NCI-H1417 (cell line): ENCODE measurements at places on chromosomes 3 and 15.

GRCh38 chr3:13215940-13216546 is 142.8 kb upstream of the IQSEC1 start:
- no peak for DNase-seq

DNA sequence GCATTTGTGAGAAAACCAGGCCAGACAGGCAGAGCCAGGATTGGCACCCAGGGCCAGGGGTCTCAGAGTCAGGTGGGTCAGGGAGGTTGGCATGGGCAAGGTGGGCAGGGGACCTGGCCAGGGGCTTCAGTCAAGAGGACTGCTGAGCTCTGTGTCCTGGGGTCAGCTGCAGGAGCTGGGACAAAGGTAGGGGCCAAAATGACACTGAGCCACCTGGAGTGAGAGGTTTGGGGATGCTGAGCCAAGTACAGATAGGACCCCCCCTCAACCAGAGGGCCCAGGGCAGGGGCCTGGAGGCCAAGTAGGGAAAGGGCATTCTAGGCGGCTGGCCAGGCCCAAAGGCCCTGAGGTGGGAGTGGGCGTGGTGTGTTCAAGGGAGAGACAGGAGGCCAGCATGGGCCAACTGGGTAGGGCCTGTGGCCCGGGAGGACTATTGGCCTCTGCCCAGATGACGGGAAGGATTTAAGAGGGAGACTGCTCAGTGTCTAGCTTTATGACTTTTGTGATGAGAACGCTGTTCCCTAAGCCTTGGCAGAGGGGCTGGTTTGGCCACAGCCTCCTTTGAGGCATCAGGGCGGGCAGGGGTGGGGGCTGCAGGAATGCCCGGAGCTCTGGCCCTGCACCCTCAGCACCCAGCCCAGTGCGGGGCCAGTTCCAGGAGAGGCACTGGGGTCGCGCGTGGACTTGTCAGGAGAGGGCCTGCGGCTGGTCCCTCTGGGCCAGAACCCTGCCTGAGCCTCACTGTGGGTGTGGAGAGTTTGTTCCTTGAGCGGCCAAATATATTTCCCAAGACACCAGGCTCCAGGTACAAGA is 3.1 kb downstream of the CFAP100 start:
- DNase-seq, result no peak

GRCh38 chr3:122416966-122417365 is 1.1 kb upstream of the WDR5B start:
- DNase-seq, result no peak

GRCh38 chr3:191306428-191306827 is 22.8 kb upstream of the CCDC50 start:
- no peak for DNase-seq

DNA sequence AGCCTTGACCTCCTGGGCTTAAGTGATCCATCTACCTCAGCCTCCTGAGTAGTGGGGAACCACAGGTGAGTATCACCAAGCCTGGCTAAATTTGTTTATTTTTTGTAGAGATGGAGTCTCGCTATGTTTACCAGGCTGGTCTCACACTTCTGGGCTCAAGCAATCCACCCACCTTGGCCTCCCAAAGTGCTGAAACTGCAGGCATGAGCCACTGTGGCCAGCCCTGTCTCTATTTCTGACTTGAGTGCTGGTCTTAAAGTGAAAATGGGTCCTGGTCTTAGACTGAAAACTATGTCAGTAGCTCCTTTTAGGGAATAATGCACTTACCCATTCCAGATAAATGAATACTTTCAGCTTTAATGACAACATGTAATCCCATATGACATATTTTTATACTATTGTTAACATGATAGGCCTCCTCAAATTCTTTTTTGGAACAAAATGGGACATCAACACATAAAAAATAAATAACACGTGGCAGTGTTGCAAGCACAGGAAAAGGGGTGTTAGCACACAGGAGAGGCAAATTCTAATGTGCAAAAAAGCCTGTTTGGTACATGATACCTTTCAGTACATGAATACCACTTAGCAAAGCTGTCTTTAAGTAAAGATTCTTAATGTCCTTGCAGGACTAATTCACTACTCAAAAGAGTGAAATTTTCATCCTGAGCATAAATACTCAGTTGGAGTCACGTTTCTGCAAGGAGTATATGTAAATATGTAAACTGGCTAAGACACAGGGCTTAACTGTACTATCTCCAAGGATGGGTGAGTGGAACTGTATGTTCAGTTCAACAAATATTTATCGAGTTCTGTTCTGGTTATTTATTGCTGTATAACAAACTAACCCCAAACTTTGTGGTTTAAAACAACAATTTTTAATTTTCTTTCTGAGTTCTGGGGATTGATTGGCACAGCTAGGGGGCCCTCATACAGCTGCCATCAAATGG is 194.7 kb downstream of the NR1D2 start:
- no peak for DNase-seq

- DNase-seq, result no peak
These were observed 52.0 kb downstream of the OXNAD1 start for GRCh38 chr3:16316847-16317560.

DNA sequence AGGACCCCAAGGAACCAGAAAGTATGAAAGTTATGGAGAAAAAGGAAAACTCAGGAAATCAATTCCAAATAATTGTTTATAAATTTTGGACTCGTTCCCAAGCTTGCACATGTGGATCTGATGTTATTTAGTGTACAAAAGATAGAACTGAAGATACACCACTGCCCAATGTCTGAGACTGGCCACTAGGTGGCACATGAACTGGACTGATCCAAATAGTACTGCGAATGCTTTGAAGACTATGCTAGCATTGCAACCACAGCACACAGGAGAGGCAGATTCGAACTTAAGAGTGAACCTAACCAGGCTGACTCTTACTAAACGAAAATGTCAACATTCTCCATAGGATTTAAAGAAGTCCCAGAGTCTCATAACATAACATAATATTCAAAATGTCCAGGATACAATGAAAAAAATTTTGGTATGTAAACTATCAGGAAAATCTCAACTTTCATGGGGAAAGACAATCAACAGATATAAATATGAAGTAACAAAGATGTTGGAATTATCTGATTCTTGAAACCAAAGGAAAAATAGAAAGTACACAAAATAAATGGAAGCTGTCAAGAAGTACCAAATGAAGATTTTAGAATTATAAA is 596.7 kb downstream of the FGF12 start:
- DNase-seq, result peak; percentile 59

- DNase-seq, result no peak
These were observed 412.1 kb downstream of the TBL1XR1 start for GRCh38 chr3:176785171-176785570.

- DNase-seq, result peak; percentile 91
These were observed 30.3 kb downstream of the IL12A start for GRCh38 chr3:160018959-160019358.

DNA sequence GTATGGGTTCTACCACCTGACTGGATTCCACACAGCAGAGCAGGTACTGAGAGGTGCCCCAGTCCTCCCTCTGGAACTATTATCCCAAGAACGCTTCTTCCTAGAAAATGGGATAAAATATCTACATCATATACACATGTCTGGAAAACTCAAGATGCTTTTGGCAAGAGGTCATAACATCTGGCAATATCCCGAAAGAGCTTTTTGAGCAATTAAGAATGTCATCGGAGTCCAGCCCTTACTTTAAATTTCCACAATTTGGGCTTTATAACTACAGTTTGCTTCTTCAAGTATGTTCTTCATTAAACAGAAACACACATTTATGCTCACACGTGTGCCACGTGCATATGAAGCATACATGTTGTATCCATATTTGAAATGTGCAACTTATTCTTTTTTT is 365.9 kb upstream of the THBS1 start:
- DNase-seq, result no peak

DNA sequence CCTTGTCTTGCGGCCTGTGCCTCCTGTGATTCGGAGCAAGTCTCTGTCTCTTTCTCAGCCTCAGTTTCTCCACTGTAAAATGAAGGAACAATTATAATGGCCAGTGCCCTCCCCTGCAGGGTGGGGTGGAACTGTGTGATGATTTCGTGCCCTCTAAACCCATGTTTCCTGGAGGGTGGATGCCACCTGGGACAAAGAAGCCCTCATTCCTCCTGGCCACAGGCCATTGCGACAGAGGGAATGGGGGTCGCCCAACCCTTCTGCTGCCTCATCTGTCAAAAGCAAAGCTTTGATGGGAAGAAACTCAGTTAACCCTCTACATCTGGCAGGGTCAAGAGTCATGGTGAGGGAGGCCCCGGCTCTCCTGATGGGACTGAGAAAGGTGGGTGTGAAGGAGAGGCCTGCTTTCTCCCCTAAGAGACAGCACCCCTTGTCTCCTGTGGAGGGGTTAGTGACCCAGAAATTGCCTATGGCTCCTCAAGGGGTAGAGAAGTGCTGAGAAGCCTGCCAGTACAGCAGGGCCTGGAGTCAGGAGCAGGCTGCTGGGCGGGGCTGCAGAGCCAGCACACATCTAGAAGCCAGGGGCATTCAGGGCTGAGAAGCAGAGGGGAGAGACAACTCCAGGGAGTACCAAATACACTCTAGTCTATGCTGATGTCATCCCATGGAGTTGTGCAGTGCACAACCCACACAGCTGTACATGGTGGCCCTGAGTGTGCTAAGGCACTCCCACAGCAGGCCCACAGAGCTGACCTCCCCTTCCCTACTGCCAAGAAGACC is 61.0 kb downstream of the PLXNA1 start:
- DNase-seq, result no peak

- DNase-seq, result no peak
These were observed 60.9 kb upstream of the DCBLD2 start for GRCh38 chr3:98962189-98962930.

DNA sequence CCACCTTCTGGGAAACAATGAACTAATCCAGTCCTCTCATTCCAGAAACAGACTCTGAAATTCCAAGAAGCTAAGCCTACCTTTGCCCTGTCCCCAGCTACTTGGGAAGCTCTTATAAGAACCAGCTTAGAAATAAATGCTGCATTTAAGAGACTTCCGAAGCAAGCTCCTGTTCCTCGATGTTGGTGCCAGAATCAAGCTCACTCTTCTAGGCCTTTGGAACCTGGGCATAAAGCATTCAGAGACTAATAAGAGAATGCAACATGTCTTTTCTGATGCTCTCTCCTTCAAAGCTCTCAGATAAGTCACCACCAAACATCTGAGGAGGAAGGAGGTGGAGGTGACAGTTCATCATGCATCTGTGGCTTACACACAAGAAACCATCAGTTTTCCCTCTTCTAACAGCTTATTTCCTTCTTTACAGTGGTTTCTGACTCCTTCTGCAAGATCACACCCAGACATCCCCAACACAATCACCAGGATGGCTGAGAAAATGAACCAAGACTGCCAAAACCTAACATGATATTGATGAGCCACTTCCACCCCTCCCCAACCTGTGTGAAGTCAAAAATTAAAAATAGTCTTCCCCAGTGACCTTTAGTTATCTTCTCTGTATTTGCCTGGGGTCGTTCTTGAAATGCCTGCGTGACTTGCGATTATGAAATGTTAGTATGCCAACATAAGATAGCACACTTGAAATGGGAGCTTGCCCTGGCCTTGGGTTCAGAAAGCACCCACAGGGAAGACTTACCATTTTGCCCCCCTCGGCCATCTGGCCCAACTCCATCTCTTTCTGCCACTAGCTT is 11.5 kb downstream of the ARHGEF3 start:
- no peak for DNase-seq

- DNase-seq, result peak; percentile 32
These were observed 19.3 kb upstream of the SPG21 start for GRCh38 chr15:65008983-65009382.

DNA sequence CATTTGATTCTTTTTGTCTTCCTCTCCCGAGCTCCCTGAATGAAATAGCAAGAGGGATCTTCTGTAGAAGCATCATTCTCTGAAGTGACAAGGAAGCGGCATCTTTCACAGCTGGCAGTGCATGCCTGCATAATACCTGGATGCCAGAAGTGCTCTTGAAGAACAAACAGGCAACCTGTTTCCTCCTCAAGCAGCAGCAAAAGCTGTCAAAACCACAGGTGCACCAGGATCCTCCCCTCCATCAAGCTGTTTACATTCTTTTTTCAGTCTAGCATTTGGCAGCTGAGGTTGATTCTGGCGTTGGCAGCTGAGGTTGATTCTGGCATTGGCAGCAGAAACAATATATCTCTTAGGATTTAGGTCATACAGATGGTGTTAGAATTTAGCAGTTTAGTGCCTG is 979.0 kb downstream of the TUSC7 start:
- peak; percentile 88 for DNase-seq

GRCh38 chr3:69463531-69463930 is 77.6 kb upstream of the FRMD4B start:
- no peak for DNase-seq

DNA sequence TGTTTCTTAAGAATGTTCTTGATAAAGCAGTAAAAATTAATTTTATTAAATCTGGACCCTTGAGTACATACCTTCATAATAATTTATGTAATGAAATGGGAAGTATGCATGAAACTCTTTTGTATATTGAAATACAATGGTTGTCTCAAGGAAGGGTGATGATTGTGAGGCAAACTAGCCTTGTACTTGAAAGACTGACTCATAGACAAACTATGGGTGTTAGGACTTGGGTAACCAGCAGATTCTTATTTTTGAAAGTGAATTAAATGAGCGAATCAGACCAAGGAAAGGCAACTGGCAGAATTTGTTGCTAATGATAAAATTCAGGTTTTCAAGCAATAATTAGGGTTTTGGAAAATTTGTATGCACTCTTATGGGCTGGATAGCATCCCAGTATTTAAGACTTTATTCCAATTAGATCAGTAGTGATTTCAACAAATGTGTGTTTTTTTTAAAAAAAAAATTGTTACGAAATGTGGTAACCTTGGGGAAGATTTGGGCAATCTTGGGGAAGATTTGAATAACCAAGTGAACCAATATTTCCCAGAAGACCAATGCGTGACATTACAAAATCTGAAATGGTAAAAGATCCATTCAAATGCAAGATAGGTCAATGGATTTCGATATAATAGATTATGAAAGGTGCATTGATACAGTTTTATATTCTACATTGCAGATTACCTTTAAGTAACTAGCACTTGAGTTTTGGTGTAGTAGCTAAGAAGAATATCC is 42.0 kb downstream of the ATP2C1 start:
- no peak for DNase-seq

DNA sequence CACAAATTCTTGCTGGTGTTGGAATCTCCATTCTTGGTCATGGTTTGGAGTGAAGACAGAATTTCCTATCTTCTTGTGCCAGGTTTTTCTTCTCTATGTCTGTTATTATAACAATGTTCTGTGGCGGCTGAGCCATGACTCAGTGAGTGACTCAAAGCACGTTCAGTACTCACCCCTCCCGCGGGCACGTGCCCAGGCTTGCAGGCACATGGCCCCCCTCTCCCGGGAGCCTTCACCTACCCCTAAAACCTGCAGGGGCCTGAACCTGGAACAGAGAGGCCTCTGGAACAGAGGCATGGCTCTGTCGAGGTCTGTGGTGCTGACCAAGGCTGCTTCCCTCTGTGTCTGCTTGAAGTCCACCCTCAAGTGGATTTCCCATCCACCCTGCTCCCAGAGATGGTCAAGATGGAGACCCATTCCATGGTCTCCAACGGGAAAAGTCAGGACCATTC is 27.6 kb downstream of the PLXNB1 start:
- no peak for DNase-seq

- no peak for DNase-seq
These were observed 12.2 kb upstream of the PIK3R4 start for GRCh38 chr3:130758624-130759369.

GRCh38 chr3:192904632-192905289 is 12.9 kb downstream of the MB21D2 start:
- DNase-seq, result no peak
